ENCODE measurements at places on chromosomes 2 and 18.

- no peak for DNase-seq
Observed at GRCh38 chr18:77422974-77423867, 173.6 kb downstream of the GALR1 start.

- no peak for DNase-seq
Observed at GRCh38 chr2:33812707-33813106, 213.6 kb upstream of the FAM98A start.

GRCh38 chr2:102444233-102444632 lies 21.3 kb downstream of the IL18RAP start:
- DNase-seq: no peak

- DNase-seq: no peak
Observed at GRCh38 chr2:102005989-102006885, 14.5 kb downstream of the IL1R2 start.

All from right forelimb (tissue), 1 donor.